Midbrain (tissue), 1 donor: ENCODE measurements at places on chromosomes 5 and 9.

- DNase-seq: no peak
Observed at GRCh38 chr9:87515006-87515405, 17.3 kb downstream of the DAPK1 start.

DNA sequence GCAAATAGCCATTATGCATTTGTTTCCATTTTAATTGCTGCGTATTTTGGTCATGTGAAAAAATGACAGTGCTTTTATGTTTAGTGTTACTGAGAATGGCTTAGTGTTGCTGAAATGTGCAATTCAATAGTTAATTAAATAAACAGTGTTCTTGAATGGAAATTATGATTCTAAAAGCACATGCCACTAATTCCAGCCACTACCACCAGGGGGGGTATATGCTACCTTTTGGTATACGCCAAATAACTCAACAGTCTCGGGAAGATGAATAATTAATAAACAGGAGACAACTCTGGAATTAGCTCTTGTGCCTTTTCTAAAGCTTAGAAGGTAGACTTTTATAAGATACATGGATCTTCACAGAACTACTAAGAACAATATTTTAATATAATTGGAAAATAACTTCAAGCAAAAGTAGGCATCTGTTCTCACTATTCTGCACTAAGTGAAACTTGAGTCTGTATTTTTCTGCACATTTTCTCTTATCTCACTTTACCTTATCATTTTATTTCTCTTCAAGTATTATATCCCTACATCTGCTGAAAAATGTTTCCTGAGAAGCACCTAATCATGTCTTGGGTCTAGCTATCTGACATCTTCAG is 83.5 kb upstream of the MINAR2 start:
- peak; percentile 12 for DNase-seq

GRCh38 chr5:170597109-170597751 is 93.4 kb downstream of the KCNIP1 start:
- DNase-seq: peak; percentile 14

DNA sequence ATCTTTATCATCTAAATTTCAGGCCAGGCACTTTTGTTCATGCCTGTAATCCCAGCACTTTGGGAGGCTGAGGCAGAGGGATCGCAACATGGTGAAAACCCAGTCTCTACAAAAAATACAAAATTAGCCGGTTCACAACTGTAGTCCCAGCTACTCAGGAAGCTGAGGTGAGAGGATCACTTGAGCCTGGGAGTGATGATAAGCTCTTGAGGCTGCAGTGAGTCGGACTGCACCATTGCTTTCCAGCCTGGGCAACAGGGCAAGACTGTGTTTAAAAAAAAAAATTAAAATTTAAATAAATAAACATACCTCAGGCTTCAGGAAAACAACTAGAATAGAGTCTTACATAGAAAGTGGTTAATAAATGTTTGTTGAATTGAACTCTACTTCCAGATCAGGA is 147.4 kb downstream of the AGTPBP1 start:
- DNase-seq: no peak

- DNase-seq: no peak
Observed at GRCh38 chr9:8078641-8079140, 279.1 kb upstream of the DMAC1 start.
